ENCODE measurements at places on chromosomes 3 and 15.

- DNase-seq, result no peak
Observed at GRCh38 chr15:48966595-48967301, 3.0 kb upstream of the SHC4 start.

DNA sequence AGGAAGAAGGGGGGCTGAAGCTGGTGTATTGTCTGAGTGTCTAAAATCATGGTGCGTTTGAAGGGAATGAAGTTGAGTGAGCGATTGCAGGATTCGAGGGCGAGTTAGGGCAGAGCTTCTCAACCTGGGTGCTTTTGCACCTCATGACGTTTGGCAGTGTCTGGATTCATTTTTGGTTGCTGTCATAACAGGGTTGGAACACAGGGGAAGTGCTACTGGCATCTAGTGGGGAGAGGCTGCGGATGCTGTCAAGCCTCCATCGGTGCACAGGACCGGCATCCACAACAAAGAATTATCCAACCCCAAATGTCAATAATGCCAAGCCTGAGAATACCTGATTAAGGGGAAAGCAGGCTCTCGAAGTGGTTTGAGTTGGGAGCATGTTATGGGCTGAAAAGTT is 120.0 kb downstream of the SLCO3A1 start:
- no peak for DNase-seq

DNA sequence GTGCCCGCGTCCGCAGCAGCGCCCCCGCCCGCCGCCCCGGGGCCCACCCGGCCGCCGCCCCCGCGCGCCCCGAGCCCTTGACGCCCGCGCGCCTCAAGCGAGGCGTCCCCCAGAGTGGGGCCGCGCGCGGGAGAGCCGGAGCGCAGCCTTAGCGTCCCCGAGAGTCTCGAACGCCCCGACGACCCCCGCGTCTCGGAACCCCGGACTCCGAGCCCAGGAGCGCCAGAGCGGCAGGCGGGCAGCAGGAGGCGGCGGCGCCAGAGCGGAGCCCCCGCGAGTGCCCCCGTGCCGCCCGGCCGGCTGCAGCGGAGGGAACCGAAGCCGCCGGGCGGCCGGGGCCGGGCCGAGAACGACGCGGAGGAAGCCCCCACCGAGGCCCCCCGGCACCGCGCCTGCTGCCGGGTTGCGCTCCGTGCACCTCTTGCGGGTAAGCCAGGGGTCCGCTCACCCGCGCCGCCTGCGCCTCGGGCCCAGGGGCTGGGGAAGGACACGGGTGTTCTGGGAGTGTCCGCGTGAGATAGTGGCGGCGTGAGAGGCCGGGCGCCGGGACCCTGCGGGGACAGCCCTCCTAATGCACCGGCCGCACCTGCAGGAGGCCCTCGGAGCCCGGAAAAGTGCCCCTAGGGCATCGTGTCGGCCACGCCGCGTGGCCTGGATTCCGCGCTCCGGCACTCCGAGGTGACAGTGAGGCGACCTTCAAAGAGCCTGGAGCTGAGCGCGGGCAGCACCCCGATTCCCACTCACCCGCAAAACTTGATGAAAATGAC is 52.0 kb upstream of the ULK4 start:
- peak; percentile 63 for DNase-seq

GRCh38 chr3:45552031-45552793 is 42.3 kb upstream of the LIMD1 start:
- no peak for DNase-seq

GRCh38 chr3:197408177-197408957 is 110.0 kb upstream of the DLG1 start:
- DNase-seq, result no peak

GRCh38 chr3:78249294-78249693 is 1209.4 kb downstream of the ROBO2 start:
- no peak for DNase-seq

DNA sequence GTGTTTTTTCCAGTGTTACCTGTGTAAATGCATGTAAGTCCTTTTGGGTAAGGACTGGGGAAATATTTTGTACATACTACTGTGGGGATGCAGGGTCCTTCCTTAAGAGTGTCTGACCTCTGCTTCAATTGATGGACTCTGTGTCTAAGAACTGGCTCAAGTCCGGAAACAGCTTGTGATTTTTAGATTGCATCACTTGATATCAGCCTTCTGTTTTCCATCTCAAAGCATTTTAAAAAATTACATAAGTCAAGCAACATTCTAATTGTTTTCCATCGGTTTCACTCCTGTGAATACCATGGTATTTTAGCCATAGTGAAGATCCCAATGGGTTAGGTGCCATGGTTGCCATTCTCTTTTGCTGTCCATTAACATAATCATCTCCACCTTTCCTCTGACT is 597.6 kb downstream of the SQOR start:
- DNase-seq, result no peak

- peak; percentile 76 for DNase-seq
Observed at GRCh38 chr3:133040696-133041523, 2.7 kb downstream of the TMEM108 start.

DNA sequence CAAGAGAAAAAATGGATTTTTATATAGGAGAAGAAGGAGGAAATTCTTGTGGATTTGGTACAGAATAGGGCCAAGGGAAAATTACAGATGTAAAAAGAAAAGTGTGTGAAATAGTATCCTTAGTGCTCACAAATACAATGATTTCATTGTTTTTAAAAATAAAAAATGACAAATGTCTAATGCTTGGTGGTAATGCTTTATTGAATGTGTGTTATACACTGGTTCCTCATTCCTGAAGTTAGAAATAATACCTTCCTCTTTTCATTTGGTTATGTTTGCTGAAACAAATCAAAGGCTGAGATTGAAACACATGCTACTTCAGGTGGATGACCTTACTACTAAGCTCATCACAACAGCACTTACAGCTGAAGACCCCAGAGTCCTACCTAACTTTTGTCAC is 37.7 kb upstream of the CCR2 start:
- DNase-seq, result no peak

DNA sequence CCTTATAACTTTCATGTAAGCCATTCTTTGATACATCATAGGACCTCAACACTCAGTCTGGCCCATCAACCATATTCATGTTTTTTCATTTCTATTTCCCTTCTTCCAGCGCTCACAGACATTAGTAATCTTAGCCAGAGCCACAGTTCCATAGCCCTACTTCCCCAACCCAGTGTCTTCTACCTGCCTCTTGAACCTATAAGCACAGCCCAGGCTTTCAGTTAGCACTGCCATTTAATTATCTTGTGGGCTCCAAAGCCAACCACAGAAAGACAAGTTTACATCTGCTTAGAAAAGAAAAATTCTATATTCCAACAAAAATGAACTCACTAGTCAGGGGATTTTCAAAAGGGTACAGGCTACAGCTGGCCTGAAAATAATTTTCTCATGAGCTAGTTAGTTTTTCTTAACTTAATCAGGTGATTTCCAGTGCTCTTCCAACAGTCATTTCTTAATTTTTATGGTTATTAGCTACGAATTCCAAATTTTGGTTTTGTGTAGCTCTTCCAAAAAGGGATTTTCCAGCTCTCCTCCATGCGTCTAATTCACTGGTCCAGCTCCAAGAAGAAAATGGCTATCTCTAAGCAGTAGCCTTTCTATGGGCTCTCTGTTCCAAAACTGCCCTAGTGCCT is 13.7 kb downstream of the CD200 start:
- no peak for DNase-seq

- DNase-seq, result no peak
Observed at GRCh38 chr3:62705721-62706120, 169.5 kb downstream of the CADPS start.

DNA sequence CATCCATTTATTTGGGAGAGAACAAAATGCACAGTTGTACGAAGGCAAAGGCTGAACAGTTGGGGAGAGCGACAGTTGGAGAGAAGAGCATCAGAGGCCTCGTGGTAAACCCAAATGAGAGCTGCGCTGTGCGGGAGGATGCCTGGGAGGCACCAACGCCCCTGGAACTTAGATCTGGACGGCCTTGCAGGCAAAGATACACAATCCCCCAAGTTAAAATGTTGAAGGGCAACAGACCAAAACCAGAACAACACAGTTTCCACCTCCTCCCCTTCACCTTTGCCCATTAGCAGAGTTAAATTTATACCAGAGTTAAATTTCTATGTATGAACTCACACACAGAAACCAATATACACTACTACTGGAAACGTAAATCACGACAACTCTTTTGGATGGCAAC is 339.6 kb downstream of the RORA start:
- DNase-seq, result no peak

DNA sequence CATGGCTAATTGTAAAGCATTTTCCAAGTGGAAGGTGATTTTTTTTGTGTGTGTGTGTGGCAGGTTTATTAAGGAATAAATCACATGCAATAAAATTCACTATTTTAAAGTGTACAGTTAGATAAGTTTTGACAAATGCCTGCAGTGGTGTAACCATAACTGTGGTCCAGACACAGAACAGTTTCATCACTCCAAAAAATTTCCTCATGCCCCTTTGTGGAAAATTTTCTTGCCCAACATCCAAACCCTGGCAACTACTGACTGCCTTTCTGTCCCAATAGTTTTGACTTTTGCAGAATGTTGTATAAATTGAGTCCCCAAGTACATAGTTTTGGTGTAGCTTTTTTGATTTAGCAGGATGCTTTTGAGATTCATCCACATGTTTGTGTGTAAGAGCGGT is 135.1 kb upstream of the KLHL25 start:
- DNase-seq, result no peak

DNA sequence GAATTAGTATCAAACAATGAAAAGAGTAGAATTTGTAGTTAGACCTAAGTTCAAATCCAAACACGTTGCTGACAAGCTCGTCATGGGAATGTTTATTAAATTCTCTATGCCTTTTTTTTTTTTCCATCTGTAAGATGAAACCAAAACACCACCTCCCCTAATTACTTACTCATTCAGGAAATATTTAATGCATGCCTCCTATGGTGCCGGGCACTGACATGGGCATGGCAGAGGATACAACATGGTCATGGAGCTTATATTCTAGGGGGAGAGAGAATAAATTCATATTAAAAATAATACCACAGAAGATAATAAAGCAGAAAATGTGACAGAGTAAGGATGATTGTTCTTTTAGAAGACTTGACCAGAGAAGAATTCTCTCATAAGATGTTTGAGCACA is 215.8 kb downstream of the RYR3 start:
- DNase-seq, result no peak

DNA sequence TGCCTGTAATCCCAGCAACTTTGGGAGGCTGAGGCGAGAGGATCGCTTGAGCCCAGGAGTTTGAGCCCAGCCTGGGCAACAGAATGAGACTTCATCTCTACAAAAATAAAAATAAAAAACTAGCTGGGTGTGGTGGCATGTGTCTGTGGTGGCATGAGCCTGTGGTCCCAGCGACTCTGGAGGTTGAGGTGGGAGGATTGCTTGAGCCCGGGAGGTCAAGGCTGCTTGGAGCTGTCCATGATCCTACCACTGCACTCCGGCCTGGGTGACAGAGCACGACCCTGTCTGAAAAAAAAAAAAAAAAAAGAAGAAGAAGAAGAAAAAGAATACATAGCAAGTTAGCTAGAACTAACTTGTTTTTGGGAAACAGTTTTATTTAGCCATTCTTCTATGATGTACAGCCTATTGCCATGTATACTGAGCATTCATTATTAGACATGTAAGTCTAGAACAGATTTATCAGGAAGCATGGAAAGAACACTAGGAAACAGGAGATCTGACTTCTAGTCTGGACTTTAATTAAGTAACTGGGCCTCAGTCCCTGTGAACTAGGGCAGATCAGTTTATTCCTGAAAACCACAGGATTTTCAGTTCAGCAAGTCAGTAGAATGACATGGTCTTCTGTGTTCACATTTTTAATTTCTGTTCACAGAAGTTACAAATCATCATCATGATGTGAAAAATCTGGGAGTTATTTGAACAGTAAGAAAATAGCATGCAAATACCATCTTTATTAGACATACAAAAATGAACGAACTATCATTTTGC is 65.5 kb downstream of the KAT2B start:
- no peak for DNase-seq

GRCh38 chr3:196641333-196642054 is 2.0 kb downstream of the NRROS start:
- DNase-seq, result no peak

GRCh38 chr3:127690823-127691452 is 18.2 kb downstream of the ABTB1 start:
- DNase-seq, result peak; percentile 34

GRCh38 chr3:194999491-194999890 is 271.5 kb downstream of the XXYLT1 start:
- DNase-seq, result no peak

DNA sequence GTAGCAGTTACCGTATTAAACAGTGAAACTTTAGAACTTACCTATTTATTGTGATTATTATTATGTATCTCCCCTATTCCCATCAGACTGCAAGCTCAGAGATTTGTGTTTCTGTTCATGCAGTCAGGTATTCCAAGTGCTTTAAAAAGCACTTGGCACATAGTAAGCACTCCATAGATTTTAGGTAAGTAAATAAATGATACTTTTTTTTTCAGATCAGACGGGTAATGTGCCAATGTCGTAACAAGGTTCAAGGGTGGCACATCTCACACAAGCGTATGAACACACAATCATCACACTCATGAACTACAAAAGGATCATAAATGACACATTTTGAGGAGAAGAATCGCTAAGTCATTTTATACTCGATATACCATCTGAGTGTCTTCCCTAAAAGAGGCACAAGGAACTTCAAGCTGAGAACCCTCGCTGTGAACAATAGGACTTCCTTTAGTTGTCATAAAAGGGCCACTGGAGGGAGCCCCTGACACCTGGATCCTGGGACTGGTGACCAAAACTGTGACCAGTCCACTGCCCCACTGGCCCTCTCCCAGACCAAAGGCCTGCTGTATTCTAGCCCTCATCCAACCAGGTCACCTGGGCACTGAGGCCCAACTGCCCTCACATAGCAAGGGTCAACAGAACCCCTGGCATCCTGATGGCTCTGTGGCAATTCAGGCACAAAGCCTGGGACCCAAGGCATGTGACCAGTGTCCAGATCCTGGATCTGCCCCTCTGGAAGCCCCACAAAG is 32.1 kb downstream of the KIF9 start:
- DNase-seq, result peak; percentile 78

DNA sequence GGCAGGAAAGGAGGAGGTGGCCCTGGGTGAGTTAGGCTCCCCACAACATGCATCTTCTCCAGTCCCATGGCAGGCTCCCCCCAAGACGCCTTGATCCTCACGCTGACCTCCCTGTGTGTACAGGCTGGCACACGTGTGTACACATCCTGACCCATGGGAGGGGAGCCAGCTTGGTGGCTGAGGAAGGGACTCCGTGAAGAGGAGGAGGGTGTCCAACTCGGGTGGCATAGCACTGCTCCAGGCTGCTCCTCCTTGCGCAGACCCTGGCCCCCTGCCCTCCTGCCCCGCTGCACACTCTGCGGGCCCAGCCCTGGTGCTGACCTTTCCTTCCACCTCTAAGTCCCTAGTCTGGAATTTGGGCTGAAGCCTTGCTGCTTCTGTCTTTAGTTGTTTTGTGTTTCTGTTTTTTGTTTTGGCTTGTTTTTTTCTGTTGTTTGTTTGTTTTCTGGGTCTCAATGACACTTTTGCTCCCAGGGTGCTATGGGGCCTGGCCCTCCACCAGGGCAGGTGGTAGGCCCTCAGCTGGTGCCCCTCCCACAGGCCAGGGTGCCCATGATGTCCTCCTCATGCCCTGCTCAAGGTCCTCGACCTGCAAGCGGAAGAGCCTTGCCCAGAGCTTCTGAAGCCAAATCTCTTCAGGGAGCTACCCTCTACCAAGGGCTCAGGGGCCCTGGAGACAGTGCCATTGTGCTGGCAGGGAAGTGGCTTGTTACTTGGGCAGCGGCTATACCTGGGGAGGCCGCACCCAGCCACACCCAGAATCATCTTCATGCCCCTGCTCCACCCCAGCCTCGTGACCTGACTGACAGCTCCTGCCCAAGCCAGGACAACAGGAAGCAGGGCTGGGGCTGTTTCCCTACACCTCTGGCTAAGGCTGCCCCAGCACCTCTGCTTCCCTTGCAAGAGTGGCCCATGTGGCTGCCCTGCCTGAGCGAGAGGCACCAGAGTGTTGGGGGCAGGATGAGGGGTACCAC is 5.1 kb downstream of the EPHB3 start:
- DNase-seq, result no peak
